ENCODE measurements at places on chromosomes 13 and 19. TPM values are rescaled to one million over a fixed set of nuclear protein-coding genes. Genes with fewer than 3 reads are reported as not detected.

DNA sequence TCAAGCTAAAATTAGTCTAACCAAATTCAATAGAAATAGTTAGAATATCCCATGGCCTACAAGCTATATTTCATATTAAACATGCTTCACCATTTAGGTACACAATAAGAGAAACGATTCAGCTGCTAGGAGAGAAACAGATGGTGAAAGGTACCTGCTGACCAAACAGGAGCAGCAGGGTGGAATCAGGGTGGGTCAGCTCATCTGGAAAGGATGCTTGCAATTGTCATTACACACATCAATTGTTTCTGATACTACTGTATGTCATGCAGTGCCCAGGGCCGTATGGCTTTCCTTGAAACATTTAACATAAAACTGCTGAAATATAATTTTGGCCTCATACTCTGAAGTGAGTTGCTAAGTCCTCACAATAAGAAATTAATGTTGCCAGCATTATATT is 776.0 kb downstream of the DACH1 start:
- no peaks in the 10 kb centered on the region for H3K4me1 ChIP-seq
- no peak overlapping the region for H3K4me3 ChIP-seq
- H3K27ac ChIP-seq = no peak overlapping the region
- no peaks in the 10 kb centered on the region for H3K36me3 ChIP-seq
- no peaks in the 10 kb centered on the region for H3K27me3 ChIP-seq

Gene C19orf81
- 5.7 TPM for total RNA-seq

DNA sequence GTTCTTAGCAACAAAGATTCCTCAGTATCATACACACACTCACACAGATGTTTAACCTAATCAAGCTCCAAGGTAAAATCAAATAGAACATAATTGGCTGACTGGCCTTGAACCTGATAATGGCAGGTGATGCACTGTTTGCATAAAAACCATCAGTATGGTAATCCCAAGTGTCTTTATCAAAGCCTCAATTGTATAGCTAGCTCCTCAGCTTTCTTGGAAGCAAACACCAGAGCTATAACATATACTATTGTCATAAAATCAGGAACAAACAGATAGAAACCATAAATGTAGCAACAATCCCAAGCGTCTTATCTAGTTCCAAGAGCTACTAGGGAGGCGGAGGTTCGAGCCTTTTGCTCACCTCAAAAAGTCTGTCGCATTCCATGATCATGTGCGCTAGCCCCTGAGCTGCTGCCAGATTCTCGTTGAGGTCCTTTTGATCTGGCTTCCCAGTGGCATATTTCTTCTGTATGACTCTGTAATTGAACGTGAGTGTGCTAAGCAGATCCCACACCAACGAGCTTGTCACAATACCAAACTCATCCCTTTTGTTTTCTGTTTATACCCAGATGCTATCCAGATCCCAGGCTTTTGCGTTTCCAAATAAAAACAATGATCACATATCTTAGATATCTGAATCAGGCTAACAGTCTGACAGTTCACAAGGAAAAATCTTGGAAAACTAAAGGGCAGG is 95.3 kb downstream of the KL start:
- no peak overlapping the region for H3K4me3 ChIP-seq
- peaks cover 38% of the 10 kb centered on the region for H3K36me3 ChIP-seq
- no peaks in the 10 kb centered on the region for H3K27me3 ChIP-seq
- DNase-seq = no peak
- H3K4me1 ChIP-seq = peaks cover 14% of the 10 kb centered on the region

- H3K27me3 ChIP-seq = no peaks in the 10 kb centered on the region
- H3K4me1 ChIP-seq = no peaks in the 10 kb centered on the region
- DNase-seq = no peak
- H3K36me3 ChIP-seq = no peaks in the 10 kb centered on the region
- no peak overlapping the region for H3K27ac ChIP-seq
Observed at GRCh38 chr13:18921063-18921462, 260.6 kb downstream of the TUBA3C start.

- H3K36me3 ChIP-seq = no peaks in the 10 kb centered on the region
- no peak for DNase-seq
- H3K27me3 ChIP-seq = no peaks in the 10 kb centered on the region
- no peaks in the 10 kb centered on the region for H3K4me1 ChIP-seq
- no peak within 1 kb of the TSS for H3K27ac ChIP-seq
Observed at GRCh38 chr19:35704218-35704617, at the start of gene ZBTB32. Gene ZBTB32, plus strand, starts transcription at chr19:35704558. Its CDS starts 10,069 bp downstream, at chr19:35714627.

Gene CD22
- total RNA-seq = not detected

DNA sequence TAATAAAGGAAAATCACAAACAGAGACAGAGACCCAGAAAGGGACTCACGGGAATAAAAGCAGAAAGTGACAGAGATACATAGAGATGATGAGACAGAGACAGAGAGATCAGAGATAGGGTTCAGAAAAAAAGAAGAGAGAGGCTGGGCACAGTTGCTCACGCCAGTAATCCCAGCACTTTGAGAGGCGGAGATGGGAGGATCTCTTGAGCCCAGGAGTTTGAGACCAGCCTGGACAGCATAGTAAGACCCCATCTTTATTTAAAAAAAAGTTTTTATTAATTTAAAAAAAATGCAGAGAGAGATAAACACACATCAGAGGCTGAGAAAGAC is 19.4 kb upstream of the FOSB start:
- no peak overlapping the region for H3K4me3 ChIP-seq
- H3K4me1 ChIP-seq = peaks cover 27% of the 10 kb centered on the region

Data from PC-3 (cell line).